Upper lobe of left lung (tissue), 6 donors: ENCODE measurements at places on chromosomes 1 and 21.

DNA sequence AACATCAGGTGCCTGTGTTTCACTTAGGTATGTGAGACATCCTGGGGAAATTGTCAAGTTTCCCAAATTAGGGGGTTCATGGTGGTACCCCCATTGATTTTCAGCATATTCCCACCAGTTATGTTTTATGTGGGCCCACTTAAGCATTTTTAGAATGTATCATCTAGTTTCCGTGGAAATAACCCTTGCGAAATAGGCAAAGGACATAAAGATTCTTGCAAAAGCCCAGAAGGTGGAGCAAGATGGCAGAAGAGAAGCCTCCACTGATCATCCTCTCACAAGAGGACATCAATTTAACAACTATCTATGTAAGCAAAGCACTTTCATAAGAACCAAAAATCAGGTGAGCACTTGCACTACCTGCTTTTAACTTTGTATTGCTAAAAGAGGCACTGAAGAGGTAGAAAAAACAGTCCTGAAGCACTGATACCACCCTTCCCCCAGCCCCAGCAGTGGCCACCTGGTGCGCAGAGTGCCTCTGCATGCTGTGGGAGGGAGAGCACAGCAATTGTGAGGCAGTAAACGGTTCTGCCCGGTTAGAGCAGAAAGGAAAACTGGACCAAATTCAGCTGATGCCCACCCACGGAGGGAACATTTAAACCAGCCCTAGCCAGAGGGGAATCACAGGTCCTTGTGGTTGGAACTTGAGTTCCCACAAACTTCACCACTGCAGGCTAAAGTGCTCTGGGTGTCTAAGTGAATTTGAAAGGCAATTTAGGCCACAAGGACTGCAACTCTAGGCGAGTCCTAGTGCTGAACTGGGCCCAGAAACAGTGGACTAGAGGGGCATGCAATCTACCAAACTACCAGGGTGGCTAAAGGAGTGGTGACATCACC is 23.2 kb downstream of the MCOLN2 start:
- H3K27me3 ChIP-seq, result no peaks in the 10 kb centered on the region
- no peak overlapping the region for H3K4me3 ChIP-seq
- no peaks in the 10 kb centered on the region for H3K36me3 ChIP-seq

DNA sequence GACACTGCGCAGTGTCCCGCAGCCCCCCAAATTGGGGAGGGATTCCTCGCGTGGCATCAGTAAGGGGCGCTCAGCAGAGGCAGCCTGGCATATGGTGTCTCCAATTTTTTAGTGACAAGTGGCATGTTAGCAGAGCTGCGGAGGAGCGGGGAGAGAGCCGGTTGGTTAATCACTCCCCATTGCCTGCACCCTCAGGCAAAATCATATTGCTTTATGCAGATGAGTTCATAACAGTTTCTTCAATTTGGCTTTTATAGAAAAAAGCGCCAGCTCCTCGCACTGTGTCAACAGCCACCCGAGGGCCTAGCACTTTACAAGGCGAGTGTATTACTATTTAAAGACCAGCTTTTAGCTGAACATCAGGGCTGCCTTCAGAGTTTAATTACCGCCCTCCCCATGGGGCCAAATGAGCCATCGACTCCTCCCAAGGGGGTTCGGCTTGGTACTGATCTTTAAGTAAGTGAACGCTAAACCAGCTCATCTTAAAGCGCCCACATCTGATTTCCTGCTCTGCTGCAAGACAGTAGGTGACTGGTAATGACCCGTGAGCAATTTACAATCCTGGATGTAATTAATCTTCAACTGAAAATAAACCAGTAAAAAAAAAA is 298.9 kb downstream of the DSCAM start:
- no peaks in the 10 kb centered on the region for H3K27me3 ChIP-seq
- no peaks in the 10 kb centered on the region for H3K4me1 ChIP-seq
- no peaks in the 10 kb centered on the region for H3K36me3 ChIP-seq
- DNase-seq, result no peak
- no peak overlapping the region for H3K4me3 ChIP-seq

GRCh38 chr1:38082769-38083263 is 36.2 kb upstream of the POU3F1 start:
- H3K4me1 ChIP-seq, result no peaks in the 10 kb centered on the region
- H3K27ac ChIP-seq, result no peak overlapping the region
- H3K4me3 ChIP-seq, result no peak overlapping the region
- H3K27me3 ChIP-seq, result no peaks in the 10 kb centered on the region
- H3K36me3 ChIP-seq, result no peaks in the 10 kb centered on the region
- DNase-seq, result no peak

- no peaks in the 10 kb centered on the region for H3K4me1 ChIP-seq
- no peaks in the 10 kb centered on the region for H3K36me3 ChIP-seq
- no peaks in the 10 kb centered on the region for H3K27me3 ChIP-seq
- H3K4me3 ChIP-seq, result no peak overlapping the region
- H3K27ac ChIP-seq, result no peak overlapping the region
These were observed 96.1 kb upstream of the PRMT6 start for GRCh38 chr1:106960412-106960811.

- no peaks in the 10 kb centered on the region for H3K36me3 ChIP-seq
- H3K27ac ChIP-seq, result no peak overlapping the region
- no peaks in the 10 kb centered on the region for H3K27me3 ChIP-seq
- DNase-seq, result no peak
- H3K4me1 ChIP-seq, result peaks cover 7% of the 10 kb centered on the region
- no peak overlapping the region for H3K4me3 ChIP-seq
These were observed 66.0 kb upstream of the BACH1 start for GRCh38 chr21:29232530-29233255.

DNA sequence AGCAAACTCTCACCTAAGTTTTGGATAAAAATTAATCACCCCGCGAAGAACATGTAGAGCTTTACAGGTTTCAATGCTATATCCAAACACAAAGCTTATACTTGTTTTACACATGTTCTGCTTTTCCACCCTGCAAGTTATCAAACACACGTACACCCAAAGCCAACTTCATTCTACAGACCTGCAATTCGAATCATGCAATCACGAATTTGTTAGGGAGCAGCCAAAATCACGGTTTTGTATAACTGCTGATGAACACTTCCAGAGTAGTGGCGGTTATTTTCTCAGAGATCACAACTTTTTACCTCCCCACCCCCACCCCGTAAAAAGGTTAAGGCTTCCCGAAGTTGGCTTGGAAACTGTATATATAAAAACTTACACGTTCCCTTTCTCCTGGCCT is 1.4 kb downstream of the HMGN1 start:
- no peak for DNase-seq
- H3K4me1 ChIP-seq, result peaks cover 30% of the 10 kb centered on the region
- H3K27me3 ChIP-seq, result no peaks in the 10 kb centered on the region
- peak overlapping the region; percentile 96 for H3K27ac ChIP-seq
- H3K36me3 ChIP-seq, result no peaks in the 10 kb centered on the region

DNA sequence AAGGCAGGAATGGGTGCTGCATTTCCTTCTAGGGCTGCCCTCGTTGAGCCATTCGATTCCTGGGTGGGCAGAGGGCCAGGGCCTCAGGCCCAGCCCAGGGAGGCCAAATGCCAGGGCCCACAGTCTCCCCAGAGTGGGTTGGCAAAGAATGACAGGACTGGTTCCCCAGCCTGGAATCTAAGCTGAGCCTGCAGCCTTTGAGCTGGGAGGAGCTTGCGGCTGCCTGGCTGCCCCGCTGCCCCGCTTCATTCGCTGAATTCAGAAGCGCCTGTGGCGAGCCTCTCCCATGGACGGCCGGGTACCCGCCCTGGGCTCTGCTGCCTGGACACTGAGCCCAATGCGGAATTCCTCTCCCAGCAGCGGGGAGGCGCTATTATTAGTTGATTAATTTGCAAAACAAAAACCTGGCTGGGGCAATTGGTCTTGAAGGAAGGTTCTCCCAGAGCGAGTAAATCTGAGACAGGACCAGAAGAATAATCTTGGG is 32.3 kb upstream of the TARDBP start:
- no peaks in the 10 kb centered on the region for H3K36me3 ChIP-seq
- H3K4me3 ChIP-seq, result no peak overlapping the region
- H3K4me1 ChIP-seq, result no peaks in the 10 kb centered on the region
- H3K27me3 ChIP-seq, result no peaks in the 10 kb centered on the region
- peak overlapping the region; percentile 52 for H3K27ac ChIP-seq

- no peaks in the 10 kb centered on the region for H3K27me3 ChIP-seq
- no peak overlapping the region for H3K4me3 ChIP-seq
- H3K36me3 ChIP-seq, result no peaks in the 10 kb centered on the region
- DNase-seq, result no peak
- no peaks in the 10 kb centered on the region for H3K4me1 ChIP-seq
These were observed 68.9 kb downstream of the NMNAT2 start for GRCh38 chr1:183349201-183349711.
